ENCODE measurements at places on chromosomes 3 and 15. TPM values are rescaled to one million over a fixed set of nuclear protein-coding genes. Genes with fewer than 3 reads are reported as not detected.

DNA sequence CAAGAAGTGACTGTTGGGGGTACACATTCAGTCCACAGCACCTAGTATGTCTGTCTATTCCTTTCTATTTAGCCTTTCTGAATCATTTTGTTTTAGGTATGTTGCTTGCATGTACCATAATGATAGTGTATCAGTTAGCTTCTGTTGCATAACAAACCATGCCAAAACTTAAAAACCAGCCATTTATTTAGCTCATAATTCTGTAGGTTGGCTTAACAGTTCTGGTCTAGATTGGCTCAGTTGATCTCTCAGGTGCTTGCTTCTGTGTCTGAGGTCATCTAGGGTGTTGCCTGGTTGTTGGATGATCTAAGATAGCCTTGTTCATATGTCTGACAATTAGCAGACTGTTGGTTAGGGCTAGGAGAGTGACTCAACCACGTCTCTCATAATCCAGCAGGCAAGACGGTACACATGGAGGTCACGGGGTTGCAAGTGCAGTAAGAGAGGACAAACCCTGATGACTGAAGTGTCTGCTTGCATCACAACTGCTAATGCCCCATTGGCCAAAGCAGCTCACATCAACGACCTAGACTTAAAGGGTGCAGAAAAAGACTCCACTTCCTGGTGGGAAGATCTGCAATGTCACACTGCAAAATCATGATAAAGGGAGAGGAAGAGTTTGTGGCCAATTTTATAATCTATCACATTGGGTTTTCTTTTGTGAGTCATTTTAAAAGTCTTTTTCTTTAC lies 6.8 kb upstream of the PDCD6IP start:
- H3K27ac ChIP-seq: no peak overlapping the region
- no peaks in the 10 kb centered on the region for H3K27me3 ChIP-seq
- H3K4me1 ChIP-seq: peaks cover 5% of the 10 kb centered on the region
- no peak overlapping the region for H3K4me3 ChIP-seq
- no peaks in the 10 kb centered on the region for H3K36me3 ChIP-seq

GRCh38 chr3:105676621-105677300 lies 192.1 kb downstream of the CBLB start:
- no peak for DNase-seq
- H3K4me3 ChIP-seq: no peak overlapping the region
- no peaks in the 10 kb centered on the region for H3K4me1 ChIP-seq
- H3K27ac ChIP-seq: no peak overlapping the region
- peaks cover 6% of the 10 kb centered on the region for H3K36me3 ChIP-seq

GRCh38 chr3:50355829-50356552 lies 3.3 kb downstream of the TMEM115 start:
- peaks cover 72% of the 10 kb centered on the region for H3K4me1 ChIP-seq
- H3K27me3 ChIP-seq: no peaks in the 10 kb centered on the region
- H3K36me3 ChIP-seq: peaks cover 34% of the 10 kb centered on the region
- DNase-seq: no peak
- no peak overlapping the region for H3K27ac ChIP-seq
- peak overlapping the region; percentile 70 for H3K4me3 ChIP-seq

GRCh38 chr15:82587805-82588204 lies 47.5 kb upstream of the RPS17 start:
- no peak for DNase-seq
- H3K4me1 ChIP-seq: no peaks in the 10 kb centered on the region
- no peak overlapping the region for H3K4me3 ChIP-seq
- no peaks in the 10 kb centered on the region for H3K36me3 ChIP-seq
- no peaks in the 10 kb centered on the region for H3K27me3 ChIP-seq
- H3K27ac ChIP-seq: no peak overlapping the region

- peaks cover 20% of the 10 kb centered on the region for H3K4me1 ChIP-seq
- no peaks in the 10 kb centered on the region for H3K27me3 ChIP-seq
- no peak overlapping the region for H3K4me3 ChIP-seq
- H3K36me3 ChIP-seq: no peaks in the 10 kb centered on the region
These were observed 127.4 kb downstream of the TIGIT start for GRCh38 chr3:114421204-114421603.

DNA sequence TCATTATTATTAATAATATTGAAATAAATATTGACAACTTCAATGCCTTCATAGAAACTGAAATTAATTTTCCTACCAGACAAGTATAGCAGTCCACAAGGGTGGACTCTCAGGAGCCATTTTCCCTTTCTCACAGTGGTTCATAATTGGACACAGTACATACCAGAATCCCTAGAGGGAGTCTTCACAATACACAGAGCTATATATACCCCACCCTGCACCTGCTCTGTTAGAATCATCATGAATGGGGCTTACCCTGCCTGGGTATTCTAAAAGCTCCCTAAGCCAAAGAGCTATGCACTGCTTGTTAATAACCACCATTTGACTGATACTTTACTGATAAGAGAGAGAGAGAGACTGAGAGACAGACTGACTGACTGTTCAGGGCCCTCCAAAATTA lies 134.9 kb downstream of the FEZF2 start:
- no peaks in the 10 kb centered on the region for H3K4me1 ChIP-seq
- H3K4me3 ChIP-seq: no peak overlapping the region
- no peak for DNase-seq
- H3K27me3 ChIP-seq: no peaks in the 10 kb centered on the region
- no peak overlapping the region for H3K27ac ChIP-seq

- H3K4me3 ChIP-seq: no peak overlapping the region
- H3K27ac ChIP-seq: no peak overlapping the region
- DNase-seq: no peak
- no peaks in the 10 kb centered on the region for H3K27me3 ChIP-seq
- H3K36me3 ChIP-seq: no peaks in the 10 kb centered on the region
These were observed 70.8 kb downstream of the ADAM10 start for GRCh38 chr15:58678683-58679082.

DNA sequence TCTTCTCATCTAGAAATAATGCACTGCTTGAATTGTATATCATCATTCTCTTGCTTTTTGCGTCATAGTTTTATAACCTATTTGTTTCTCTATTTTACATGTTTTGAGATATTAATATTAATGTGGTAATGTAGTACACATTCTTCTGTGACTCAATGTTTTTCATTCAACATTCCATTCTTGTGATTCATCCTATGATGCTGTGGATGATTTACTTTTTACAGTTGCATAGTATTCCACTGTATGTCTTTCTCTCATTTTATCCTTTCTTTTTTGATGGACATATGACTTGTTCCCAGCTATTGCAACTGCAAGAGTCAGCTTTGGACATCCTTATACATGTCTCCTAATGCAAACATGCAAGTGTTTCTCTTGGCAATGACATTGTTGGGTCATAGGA lies 20.6 kb upstream of the VEPH1 start:
- DNase-seq: no peak
- H3K27me3 ChIP-seq: no peaks in the 10 kb centered on the region
- H3K36me3 ChIP-seq: no peaks in the 10 kb centered on the region
- no peak overlapping the region for H3K27ac ChIP-seq
- no peaks in the 10 kb centered on the region for H3K4me1 ChIP-seq
- H3K4me3 ChIP-seq: no peak overlapping the region

DNA sequence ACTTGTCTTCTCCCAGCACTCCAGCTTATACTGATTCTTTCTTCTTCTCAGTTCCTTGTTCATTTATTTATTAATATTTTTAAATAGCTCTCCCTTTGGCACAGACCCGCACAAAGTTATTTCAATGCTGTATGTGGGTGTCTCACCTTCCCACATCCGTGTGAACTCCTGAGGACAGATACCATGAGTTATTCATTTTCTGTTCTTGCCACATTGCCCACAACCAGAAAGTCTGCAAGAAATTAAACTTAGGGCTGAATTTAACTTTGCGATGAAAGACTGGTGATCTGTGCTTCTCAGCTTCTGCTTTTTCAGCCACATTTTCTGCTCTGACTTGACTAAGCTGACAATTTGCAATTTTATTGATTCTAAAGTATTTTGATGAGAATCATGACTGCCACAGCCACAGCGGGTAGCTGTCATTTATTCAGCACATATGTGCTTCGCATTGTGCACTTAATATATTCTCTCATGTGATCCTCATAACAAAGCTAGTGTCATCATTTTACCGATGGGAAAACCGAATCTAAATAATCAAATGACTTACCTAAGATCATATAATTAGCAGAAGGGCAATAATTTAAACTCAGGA lies 569.8 kb downstream of the EDEM1 start:
- no peak for DNase-seq
- H3K27ac ChIP-seq: no peak overlapping the region

- H3K4me3 ChIP-seq: no peak overlapping the region
- H3K4me1 ChIP-seq: no peaks in the 10 kb centered on the region
- no peak overlapping the region for H3K27ac ChIP-seq
- no peaks in the 10 kb centered on the region for H3K27me3 ChIP-seq
These were observed 46.1 kb downstream of the AAGAB start for GRCh38 chr15:67208396-67208795.

- H3K4me3 ChIP-seq: no peak overlapping the region
- H3K4me1 ChIP-seq: no peaks in the 10 kb centered on the region
- no peaks in the 10 kb centered on the region for H3K36me3 ChIP-seq
- no peaks in the 10 kb centered on the region for H3K27me3 ChIP-seq
- H3K27ac ChIP-seq: no peak overlapping the region
- no peak for DNase-seq
These were observed 1233.1 kb upstream of the ALCAM start for GRCh38 chr3:104133630-104134029.

DNA sequence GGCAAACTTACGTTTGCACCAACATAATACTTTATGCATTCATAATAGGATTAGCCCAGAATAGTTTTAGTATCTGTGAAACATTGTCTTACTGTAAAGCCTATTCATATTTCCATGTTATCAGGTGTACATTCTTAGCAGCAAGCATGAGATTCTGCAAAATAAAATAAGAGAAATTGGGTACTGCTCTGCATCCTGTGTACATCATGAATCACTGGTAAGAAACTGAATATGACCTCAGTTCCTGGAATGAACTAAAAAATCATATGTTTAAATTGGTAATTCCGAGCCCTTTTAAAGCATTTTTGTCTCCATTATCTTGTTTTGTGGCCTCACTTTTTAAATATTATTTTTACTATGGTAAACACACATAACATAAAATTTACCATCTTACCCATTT lies 605.1 kb downstream of the ROBO1 start:
- H3K36me3 ChIP-seq: no peaks in the 10 kb centered on the region
- H3K27me3 ChIP-seq: no peaks in the 10 kb centered on the region
- no peak for DNase-seq
- no peaks in the 10 kb centered on the region for H3K4me1 ChIP-seq
- H3K4me3 ChIP-seq: no peak overlapping the region

GRCh38 chr15:44710236-44711095 lies 657 bp downstream of the PATL2 start:
- peaks cover 21% of the 10 kb centered on the region for H3K4me1 ChIP-seq
- H3K27me3 ChIP-seq: no peaks in the 10 kb centered on the region
- H3K4me3 ChIP-seq: peak overlapping the region; percentile 68
- peak; percentile 71 for DNase-seq

Gene SLC12A8
- 10.9 TPM for total RNA-seq

Gene INSYN1
- 4.2 TPM for total RNA-seq

Gene UNC13C
- total RNA-seq: 1.0 TPM
